ENCODE measurements at places on chromosomes 4 and X.

DNA sequence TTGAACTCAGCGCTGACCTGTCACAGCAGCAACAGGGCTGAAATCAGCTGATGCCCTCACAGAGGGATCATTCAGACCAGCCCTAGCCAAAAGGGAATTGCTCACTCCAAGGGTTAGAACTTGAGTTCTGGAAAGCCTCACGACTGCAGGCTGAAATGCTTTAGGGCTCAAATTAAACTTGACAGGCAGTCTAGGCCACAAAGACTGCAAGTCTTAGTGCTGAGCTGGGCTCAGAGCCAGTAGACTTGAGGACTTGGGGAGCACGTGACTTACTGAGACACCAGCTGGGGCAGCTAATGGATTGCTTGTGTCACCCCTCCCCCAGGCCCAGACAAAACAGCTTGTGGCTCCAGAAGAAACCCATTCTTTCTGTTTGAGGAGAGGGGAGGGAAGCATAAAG lies 119.0 kb upstream of the SLC6A14 start:
- DNase-seq: no peak

DNA sequence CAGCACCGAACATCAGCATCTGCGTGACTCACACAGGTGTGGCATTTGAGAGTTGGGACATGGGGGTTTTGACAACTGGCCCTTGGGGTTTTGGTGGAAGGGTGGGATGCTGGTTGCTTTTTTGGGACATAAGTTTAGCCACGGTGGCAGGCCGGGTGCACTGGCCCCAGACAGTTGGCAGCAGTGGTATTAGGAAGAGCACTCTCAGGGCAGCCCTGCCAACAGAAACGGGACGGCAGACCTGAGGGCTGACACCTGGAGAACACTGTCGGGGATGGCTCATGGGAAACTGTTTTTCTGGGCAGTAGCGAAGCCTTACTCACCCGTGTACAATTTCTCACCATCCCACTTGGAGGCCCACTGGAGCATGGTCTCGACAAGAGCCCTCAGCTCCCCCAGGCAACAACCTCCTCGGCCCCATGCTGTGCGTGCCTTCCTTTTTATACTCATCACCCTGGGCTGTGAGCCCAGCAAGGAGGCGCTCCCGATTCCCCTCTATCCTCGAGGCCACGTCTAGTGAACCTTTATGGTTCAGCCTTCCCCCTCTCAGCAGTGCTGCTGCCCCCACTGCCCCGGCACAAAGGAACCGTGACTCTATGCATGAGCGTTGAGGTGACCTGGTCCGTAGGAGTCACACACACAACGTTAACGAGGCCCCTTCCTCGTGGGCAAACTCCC lies 30.6 kb downstream of the WDR1 start:
- DNase-seq: peak; percentile 30

DNA sequence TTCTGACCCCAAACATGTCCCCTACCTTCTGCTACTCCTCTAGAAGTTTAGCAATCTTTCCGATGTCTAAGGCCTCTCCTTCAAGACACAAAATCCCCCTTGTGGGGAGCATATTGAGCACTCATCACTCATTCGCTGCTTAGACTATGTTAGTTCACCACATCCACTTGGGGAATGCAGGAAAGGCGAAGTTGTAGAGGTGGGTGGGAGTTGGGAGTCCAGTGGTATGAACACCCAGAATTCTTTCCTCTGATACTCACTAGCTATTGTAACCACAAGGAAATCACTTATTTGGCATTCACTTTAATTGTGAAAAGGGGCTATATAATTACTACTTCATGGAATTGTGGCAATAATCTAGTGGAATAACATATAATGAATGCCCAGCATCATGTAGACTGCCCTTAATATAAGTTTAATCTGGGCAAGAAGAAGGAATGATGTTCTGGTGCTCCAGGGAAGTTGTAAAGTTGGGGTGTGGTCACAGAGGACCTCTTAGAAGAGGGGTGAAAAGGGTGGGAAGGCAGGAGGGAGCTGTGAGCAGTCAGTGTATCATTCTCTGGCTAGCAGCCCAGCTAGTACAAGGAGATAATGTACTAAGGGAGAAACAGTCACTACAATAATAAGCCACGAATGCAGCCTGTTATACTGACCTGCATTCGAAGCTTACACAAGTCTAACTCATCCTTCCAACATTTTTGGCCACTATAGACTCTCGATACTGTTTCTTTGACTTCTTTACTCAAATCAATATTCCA lies 468.2 kb upstream of the DIPK2B start:
- DNase-seq: no peak

DNA sequence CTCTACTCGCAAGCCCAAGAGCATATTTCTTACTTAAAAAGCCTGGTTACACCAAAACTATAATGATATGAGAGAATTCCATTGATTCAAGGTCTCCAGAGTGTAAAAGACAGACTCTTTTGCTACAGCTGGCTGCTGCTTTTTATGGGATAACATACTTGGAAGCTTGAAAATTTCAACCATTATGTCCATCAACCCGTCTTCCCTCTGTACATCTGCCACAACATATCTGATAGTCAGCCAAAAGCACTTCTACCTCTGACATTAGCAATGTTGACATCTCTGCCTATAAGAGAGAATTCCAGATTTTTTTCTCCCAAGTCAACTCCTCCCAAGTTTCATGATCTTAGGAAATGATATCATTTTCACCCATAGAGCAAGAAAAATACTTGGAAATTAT lies 54.4 kb upstream of the IQCM start:
- DNase-seq: no peak

GRCh38 chr4:104436542-104436941 lies 58.2 kb downstream of the CXXC4 start:
- DNase-seq: no peak
